ENCODE measurements at places on chromosomes 16 and 17.

DNA sequence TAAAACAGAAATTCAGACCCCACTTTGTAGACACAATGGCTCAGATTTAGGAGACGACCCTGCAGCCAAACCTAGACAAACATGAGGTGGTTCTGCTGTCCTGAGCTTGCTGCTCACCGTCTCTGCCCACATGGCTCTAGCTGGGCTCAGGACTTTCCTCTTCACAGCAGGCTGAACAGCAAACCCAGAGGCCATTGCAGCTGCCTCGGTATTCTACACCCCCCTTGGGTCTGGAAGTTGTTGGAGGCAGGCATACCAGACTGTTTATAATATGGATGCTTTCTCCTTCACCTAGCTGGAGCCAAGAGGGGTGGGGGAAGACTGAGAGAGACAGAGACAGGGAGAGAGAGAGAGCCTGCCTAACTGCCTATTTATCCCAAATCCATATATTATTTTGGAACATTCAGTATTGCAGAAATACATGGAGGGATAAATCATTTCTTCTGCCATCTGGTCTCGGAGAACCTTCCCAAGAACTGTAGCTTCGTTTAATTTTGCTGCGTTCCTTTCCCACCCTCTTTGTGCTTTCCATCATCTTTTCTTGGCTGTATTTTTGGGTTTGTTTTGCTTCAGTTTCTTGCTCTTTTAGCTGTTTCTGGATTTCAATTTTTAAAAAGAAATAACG is 628.2 kb upstream of the RBFOX1 start:
- DNase-seq = no peak

DNA sequence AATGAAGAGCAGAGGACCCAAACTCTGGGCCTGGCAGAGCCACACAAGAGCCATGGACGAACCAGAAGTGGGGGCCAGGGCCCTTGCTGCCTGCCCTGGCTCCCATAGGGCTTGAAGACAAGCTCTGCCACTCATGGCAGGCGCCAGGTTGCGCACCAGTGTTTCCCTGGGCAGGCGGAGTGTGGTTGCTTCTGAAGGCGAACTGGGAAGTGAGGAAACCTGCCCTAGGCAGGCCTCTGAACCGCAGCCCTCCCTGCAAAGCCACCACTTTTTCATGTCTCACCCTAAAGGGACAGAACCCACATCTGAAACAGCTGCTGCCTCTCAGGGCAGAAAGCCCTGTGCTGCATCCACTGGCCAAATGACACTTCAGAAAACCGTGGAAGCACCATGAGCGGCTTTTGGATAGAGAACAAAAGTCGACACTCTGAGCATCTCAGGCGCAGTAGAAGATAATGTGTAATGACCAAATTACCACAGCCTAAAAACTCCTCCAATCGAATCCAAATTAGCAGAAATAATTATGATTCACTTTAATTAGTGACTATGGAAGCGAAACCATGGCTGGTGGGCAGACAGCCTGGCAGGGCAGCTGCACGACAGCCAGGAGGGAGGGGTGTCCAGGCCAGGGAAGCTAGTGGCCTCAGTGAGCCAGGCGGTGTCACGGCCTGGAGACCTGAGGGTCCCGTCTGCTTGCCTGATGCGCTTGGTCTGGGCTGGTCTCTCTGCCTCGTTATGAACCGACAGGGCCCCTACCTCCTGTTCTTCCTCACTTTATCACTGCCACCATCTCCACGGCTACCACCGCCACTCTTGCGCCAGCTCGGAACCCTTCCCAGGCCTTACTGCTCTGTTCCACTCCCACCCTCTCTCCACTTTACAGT is 59.1 kb downstream of the PRMT7 start:
- no peak for DNase-seq

DNA sequence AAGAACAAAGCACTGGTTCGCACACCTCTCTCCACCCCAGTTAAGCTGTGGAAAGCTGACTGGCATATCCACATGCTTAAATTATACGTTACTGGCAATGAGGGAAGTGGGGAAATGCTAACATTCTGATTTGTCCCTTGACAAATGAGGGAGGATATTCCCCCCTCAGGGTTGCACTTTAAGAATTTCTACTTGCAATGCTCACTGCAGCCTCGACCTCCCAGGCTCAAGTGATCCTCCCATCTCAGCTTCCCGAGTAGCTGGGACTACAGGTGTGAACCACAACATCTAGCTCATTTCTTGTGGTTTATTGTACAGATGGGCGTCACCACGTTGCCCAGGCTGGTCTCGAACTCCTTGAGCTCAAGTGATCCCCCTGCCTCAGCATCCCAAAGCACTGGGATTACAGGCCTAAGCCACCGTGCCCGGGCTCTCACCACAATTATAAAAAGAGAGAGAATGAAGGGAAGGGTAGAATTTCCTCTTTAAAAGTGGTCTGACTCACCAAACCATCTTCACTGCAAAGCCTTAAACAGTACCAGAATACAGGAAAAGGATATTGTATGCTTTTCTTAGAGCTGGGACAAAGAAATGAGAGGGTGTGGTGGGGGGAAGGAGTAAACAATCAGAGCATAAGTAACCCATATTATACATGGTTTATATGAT is 38.9 kb downstream of the KANSL1 start:
- DNase-seq = peak; percentile 81

DNA sequence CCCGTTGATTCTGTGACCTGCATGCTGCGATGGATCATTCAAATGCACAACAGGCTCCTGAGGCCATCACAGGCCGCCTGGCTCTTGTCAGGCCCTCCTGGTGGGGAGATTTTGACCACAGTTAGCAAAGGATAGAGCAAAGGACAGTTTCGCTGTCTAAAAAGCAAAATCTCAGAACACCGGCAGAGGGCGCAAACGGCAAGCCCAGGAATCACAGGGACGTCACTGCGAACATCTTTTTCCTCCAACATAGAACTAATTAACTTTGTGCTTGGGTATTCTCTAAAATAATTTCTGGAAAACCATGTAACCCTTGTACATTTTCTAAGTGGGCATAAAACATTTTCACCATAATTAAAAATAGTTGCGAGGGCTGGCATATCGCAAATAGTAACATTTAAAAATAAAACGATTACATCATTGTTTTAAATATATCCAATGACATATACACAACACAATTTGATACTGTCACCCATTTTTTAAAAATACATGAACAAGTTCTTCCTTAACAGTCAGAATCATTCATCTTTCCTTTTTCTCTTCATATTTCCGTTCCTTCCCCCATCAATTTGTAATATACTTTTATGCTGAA is 19.7 kb upstream of the SLC47A1 start:
- peak; percentile 77 for DNase-seq

- no peak for DNase-seq
These were observed 35.1 kb downstream of the GDE1 start for GRCh38 chr16:19486750-19487325.

- DNase-seq = peak; percentile 30
These were observed 34.9 kb upstream of the TANC2 start for GRCh38 chr17:62931101-62931500.

DNA sequence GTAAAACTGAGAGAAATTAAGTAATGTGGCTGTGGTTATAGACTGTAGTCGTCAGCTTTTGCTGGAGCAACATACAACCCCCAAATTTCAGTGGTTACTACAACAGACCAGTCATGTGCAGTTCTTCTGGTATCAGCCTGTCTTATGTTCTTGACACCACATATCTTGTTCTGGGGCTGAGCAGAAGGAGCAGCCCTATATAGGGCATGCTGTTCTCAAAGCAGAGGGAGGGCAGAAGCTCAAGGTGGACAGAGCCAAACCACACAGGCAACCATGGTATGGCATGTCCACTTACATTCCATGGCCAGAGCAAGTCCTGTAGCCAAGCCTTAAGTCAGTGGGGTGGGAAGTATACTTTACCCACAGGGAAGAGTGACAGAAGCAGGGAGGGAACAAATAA is 7.7 kb downstream of the PRKAR1A start:
- peak; percentile 11 for DNase-seq

DNA sequence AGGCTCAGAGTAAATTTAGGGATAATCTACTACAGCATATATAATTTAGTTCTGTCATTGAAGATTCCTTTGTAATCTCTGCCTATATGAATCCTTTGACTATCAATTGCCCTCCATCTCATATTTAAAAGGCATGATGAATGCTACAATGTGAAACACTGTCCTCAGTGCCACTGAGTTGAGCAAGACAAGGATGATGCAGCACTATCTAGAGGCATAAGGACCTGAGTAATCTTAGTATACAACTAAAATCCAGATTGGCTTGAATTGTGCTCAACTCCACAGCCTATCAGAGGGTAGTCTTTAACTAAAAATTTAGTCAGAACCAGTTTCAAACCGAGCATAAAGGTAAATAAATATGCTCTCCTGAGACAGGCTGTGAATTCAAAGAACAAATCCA is 11.6 kb upstream of the STRADA start:
- no peak for DNase-seq

DNA sequence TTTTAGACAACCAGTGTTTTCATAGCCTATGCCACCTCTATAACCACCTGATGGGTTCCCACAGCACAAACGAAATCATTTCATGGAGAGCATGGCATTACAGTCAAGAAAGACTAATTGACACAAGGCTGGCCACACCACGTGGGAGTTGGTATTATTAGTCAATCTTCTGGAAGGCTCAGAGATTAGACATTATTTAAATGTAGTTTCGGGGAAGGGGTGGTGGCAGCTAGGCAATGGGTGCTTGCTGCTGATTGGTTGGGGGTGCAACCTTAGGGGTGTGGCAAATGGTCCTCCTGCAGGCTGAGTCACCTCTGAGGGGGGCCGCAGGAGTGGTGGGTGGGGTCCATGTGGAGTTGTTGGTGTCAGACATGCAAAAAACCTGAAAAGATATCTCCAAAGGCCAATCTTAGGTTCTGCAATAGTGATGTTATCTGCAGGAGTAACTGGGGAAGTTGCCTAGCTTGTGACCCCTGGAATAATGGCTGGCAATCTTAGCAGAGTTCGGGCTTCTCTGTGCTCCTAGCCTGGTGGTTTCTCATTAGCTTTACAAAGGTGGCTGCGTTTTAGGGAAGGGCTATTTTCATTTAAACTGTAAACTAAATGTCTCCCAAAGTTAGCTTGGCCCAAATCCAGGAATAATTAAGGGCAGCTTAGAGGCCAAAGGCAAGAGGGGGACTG is 4.6 kb downstream of the TEN1 start:
- no peak for DNase-seq

DNA sequence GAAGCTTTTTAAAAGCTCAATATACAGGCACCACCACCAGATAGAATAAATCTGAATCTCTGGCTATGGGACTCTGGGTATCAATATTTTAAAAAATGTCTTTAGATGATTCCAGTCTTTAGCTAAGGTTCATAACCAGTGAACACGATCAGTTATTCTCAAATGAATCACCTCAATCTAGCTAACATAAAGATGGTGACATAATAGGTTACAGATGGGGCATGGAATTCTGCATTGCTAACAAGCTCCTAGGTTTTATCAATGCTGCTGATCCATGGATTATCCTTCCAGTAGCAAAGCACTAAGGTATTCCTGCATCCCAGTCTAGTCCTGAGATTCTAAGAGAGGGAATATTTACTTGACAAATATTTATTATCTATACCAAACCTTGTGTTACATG is 415.5 kb upstream of the CDH11 start:
- no peak for DNase-seq

DNA sequence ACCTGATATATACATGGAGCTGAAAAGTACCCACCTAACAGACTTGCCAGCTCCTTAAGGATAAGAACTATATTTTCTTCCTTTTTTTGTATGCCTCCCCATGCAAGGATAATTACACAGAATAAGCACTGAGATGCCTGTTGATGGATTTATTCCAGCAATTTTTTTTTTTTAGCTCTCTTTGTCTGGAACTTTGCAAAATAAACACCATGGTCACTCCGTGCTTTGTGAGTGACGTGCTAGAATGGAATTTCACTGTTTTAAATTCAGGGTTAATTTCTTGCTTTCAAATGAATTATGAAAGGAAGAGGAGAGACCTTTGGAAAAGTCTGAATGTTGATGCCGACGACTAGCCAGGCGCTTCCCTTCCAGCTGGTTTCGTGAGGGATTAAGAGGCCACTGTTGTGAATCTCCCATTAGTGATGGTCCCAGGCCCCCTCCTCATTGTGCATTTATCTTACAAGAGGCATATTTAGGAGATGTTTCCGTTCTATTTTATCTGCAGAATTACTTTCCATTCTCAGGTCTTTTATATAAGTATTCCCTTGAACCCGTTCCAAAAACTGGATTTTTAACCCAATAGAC is 529.1 kb downstream of the WWOX start:
- DNase-seq = no peak

GRCh38 chr16:31464348-31464769 is 5.1 kb downstream of the ARMC5 start:
- no peak for DNase-seq

- DNase-seq = no peak
These were observed 25.4 kb upstream of the HELZ start for GRCh38 chr17:67270416-67270815.

DNA sequence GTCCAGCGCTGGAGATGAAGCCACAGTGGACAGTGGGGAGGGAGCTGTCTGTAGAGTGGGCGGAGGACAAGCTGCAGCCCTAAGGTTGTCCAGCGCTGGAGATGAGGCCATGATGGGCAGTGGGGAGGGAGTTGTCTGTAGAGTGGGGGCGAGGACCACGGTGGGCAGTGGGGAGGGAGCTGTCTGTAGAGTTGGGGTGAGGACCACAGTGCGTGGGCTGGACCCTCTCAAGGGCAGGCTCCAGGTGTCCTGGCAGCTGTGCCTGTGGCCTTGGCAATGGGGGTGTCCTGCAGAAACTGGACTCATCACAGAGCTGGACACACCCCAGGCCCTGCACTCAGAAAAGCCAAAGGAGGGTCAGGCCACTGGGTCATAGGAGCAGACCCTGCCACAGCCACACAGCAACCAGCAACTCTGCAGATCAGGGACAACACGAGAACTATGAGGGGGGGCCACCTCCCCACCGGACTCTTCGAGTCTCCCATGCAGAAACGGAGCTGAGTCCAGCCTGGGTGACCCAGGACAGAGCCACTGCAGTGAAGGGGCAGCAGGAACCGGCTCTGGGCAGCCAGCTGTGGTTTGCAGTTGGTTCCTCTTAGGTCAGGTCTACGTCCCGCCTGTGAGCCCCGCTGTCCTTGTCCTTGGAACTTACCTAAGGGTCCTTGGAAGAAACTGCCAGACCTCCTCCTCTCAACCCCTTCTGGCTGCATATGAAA is 33.4 kb upstream of the CBFA2T3 start:
- no peak for DNase-seq

GRCh38 chr17:9902120-9902519 is 3.0 kb downstream of the RCVRN start:
- no peak for DNase-seq

GRCh38 chr17:45430738-45431530 is 1.7 kb downstream of the ARHGAP27 start:
- DNase-seq = no peak

GRCh38 chr17:3004925-3005324 is 58.5 kb downstream of the OR1D5 start:
- DNase-seq = no peak

All from EH (cell line).